GM23248 (cell line): ENCODE measurements at places on chromosomes 7 and 10.

DNA sequence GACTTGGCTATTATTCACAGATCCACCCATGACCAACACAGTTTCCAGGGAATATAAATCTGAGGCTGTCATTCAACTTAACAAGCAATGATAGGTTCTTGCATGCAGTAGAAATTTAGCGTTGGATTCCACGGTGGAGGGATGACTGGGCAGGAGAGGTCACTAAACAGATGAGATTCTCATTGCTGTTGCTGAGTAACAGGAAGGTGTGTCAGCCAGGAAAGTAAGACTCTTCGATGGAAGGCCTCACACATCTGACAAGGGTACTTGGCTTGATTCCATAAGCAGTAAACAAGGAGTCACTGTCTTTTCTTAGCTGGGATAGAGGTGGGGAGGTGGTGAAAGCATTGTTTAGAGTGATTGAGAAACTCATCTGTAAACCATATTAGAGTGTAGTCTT lies 1152.0 kb downstream of the SORCS3 start:
- no peak for DNase-seq

- peak; percentile 61 for DNase-seq
Observed at GRCh38 chr7:33050535-33051318, 11.8 kb downstream of the NT5C3A start.

DNA sequence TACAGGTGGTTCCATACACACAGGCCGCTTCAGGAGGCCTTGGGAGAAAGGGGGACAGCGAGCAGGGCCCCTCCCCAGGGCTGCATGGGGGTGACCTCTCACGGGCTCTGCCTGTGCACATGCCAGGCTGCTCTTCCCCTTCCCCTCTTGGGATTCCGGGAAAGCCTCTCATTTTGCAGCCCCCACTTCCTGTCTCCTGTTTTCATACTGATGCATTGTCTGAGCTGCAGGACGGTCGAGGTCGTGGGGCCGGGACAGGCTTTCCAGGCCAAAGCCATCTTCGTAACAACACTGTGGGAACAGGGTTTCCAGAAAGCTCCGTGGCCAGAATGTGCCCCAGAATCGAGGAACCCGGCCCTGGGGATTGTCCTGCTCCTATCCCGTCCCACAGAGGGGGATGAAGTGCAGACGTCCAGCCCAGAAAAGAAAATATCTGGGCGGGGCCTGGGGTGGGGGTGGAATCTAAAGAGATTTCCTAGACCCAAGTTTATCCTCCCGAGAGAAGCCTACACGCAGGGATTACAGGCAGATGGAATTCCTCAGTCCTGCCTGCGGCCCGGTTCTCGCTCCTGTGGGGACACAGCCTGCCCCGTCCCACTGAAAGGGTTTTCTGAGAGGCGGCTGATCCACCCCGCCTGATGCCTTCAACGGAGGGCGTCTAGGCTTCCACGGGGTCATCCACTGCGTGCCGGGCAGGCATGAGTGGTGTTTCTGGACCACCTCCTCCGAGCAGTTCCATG lies 29.5 kb upstream of the DNAAF5 start:
- no peak for DNase-seq

- DNase-seq = no peak
Observed at GRCh38 chr7:158075633-158076001, 512.0 kb downstream of the PTPRN2 start.

DNA sequence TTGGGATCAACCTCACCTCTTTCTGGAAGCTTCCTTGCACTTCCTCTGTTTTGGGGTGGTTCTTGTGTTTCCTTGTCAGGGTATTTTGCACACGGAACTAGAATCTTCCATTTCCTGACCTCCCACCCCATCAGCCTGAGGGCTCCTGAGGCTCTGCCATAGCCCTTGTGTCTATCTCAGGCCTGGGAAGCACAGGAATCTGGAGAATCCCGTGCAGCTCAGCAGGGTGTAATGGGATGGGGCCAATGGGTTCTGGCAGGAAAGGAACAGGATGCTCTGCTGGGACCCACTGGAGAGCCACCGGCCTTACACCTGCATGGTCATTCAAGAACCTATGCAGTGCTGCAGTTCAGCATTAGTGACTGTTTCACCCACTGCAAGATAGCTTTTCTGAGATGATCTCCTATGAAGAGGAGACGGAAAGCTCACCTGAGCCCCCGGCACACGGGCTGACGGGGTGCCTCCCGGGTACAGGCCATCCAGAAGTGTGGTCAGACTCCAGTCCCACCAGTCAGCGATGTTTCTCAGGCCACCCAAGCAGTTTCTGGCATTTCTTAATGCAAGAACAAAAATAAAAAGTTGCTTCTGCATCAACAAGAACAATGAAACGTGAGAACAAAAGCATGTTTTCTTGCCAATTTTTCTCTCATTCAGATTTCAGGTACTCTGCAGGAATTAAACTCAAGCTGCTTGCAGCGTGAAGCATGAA lies 133.2 kb downstream of the PKD1L1 start:
- DNase-seq = no peak

DNA sequence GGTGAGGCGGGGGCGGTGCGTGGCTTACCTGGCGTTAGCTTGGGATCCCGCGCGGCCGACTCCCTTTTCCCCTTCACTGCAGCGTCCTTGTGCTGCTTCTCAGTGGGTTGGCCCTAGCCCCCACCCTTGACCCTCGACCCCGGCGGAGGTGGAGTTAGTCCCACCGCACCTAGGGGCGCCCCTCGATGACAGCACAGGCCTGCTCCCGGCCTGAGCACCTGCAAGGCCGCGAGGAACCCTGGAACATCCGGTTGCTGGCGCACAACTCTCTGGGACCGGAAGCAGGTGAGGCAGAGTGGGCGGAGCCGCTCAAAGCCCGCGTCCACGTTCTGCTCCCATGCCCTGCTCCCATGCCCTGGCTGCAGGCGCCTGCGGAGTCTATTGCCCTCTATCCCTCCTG lies 266.9 kb downstream of the USP6NL start:
- DNase-seq = no peak

GRCh38 chr10:97916586-97916985 lies 66.9 kb downstream of the GOLGA7B start:
- DNase-seq = peak; percentile 49

- peak; percentile 72 for DNase-seq
Observed at GRCh38 chr7:43039346-43039745, 73.1 kb upstream of the HECW1 start.

DNA sequence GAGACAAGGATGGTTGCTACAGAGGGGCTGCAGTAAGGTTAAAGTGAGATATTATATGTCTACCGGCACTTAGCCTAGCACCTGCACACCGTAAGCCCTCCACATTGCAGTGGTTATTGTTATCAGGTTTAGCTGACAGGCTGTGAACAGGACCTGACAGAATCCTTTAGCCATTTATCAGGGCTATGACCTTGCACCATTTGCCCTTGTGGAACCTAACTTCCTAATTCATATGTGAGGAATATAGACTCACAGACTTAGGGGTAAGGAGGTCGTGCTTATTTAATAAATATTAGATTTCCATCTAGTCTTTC lies 10.1 kb downstream of the NCOA4 start:
- no peak for DNase-seq

DNA sequence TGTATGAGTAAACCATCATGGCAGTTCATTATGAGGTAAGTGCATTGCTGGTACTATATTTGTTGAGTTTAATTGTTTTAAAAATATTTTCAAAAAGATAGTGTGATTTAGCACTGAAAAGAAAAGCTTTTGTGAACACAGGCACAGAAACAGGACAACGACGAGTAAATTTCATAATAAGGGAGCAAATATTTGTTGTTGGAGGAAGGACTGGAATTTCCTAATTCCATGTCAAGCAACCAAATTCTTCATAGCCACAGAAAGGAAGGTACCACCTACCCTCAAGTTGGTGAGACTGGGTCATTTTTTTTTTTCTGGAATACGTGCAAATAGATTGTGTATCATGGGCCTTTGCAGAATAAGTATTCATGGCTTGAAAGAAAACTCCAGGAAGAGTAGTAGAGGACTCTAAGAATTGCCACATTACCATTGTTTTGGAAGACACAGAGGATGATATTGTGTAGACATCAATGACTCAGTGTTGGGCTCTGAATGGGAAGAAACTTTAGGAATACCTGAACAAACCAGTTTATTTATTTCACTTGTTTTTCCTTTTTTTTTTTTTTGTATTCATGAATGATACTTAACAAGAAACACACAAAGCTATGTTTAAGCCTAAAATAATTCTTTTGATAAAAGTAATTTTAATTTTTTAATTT lies 7.8 kb downstream of the UBE2D4 start:
- no peak for DNase-seq

GRCh38 chr7:66348531-66348930 lies 143.4 kb downstream of the TPST1 start:
- no peak for DNase-seq

GRCh38 chr7:7720193-7720592 lies 1.8 kb upstream of the RPA3 start:
- no peak for DNase-seq

DNA sequence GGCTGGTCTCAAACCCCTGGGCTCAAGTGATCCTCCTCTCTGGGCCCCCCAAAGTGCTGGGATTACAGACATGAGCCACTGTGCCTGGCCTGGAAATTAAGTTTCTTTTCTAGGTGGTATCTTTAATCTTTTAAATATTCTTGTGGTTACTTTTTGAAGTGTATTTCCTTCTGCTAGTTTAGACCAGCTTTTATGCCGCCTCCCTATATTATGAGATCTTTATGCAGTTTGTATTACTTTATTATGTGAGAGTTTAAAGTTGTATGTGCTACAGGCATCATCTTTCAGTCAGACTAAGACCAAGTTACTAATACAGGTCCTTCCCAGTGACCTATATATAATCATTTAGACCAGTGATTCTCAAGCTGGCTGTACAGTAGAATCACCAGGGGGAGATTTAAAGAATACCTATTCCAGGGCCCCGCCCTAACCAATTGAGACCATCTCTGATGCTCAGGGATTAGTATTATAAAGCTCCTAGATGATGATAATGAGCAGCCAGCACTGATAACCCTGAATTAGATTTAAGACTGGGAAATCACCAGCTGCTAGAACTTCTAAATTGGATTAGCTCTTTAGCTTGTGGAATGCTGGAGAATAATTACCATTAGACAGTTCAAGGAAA lies 11.3 kb downstream of the INPP5F start:
- DNase-seq = no peak

- DNase-seq = peak; percentile 65
Observed at GRCh38 chr7:77651575-77652162, 44.6 kb upstream of the RSBN1L start.

GRCh38 chr7:34523226-34523918 lies 134.6 kb upstream of the NPSR1 start:
- peak; percentile 31 for DNase-seq

DNA sequence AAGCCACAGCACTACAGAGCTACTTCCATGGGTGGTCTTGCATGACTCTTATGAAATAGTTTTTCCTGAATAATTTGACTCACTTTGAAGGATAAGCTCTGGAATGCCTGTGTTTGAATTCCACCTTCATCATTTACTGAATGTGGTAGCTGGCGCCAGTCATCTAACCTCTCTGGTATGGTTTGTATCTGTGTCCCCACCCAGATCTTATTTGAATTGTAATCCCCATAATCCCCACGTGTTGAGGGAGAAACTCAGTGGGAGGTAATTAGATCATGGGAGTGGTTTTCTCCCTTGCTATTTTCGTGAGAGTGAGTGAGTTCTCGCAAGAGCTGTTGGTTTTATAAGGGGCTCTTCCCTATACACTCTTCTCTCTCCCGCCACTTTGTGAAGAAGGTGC lies 11.2 kb upstream of the SLC13A1 start:
- DNase-seq = no peak
